ENCODE measurements at places on chromosomes 7 and 10. TPM values are rescaled to one million over a fixed set of nuclear protein-coding genes. Genes with fewer than 3 reads are reported as not detected.
A peak's percentile ranks its signal among the peaks of the same experiment; 100 is the strongest.

Gene MYO3A
- polyA plus RNA-seq = 4.3 TPM

Gene ADAP1
- polyA plus RNA-seq = 4.5 TPM

DNA sequence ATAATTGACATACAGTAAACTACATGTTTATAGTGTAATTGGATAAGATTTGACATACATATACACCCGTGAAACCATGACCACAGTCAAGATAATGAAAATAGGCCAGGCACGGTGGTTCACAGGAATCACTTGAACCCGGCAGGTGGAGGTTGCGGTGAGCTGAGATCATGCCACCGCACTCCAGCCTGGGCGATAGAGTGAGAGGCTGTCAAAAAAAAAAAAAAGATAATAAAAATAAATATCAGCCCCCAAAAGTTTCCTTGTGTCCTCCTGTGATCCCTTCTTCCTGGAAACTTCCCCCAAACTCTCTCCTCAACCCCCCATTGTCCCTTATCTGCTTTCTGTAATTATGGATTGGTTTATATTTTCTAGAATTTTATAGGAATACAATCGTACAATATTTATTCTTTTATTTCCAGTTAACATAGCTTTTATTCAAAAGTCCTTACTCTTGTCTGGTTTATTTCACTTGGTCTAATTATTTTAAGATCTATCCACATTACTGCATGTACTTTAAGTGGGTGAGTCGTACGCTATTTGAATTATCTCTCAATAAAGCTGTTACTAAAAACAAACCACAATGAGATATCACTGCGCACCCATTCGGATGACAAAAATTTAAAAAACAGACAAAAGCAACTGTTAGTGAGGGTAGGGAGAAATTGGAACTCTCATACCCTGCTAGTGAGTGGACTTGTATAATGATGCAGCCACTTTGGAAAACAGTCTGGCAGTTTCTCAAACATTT, 30.1 kb upstream of the TNPO3 start:
- DNase-seq = no peak

DNA sequence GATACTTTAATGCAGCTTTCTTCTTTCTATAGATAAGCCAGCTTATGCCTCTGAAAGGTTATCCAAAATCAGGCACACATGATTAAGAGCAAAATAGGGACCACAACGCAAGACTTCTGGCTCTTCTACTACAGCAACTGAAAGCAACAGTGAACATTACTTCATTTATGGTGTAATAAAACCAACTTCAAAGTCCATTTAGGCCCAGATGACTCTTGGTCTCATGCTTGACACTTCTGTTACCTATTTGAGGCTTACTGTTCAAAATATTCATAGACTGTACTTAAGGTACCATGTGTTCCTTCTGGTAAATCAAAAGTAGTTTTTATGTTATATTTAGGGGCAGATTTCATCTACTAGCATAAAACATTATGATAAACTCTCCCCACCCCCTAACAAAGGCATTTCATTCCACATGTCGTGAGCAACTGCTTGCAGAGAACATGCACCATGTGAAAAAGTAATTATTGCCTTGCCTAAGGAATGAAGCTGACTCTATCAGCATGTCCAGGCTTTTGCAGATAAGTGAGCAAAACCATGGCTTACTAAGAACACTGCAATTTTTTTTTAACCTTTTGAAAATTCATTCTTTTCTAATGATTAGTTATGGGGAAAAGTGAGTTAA, 154.9 kb upstream of the ITGB1 start:
- peak; percentile 73 for DNase-seq

- no peak for DNase-seq
Observed at GRCh38 chr7:27073076-27073475, 22.7 kb downstream of the HOXA1 start.

GRCh38 chr10:80090121-80090520, 11.7 kb downstream of the TMEM254 start:
- DNase-seq = no peak

- no peak for DNase-seq
Observed at GRCh38 chr10:91944880-91945630, 21.5 kb downstream of the BTAF1 start.

GRCh38 chr10:121683816-121684215, 85.6 kb upstream of the FGFR2 start:
- DNase-seq = no peak

GRCh38 chr10:123755061-123755460, 88.9 kb downstream of the GPR26 start:
- DNase-seq = no peak

DNA sequence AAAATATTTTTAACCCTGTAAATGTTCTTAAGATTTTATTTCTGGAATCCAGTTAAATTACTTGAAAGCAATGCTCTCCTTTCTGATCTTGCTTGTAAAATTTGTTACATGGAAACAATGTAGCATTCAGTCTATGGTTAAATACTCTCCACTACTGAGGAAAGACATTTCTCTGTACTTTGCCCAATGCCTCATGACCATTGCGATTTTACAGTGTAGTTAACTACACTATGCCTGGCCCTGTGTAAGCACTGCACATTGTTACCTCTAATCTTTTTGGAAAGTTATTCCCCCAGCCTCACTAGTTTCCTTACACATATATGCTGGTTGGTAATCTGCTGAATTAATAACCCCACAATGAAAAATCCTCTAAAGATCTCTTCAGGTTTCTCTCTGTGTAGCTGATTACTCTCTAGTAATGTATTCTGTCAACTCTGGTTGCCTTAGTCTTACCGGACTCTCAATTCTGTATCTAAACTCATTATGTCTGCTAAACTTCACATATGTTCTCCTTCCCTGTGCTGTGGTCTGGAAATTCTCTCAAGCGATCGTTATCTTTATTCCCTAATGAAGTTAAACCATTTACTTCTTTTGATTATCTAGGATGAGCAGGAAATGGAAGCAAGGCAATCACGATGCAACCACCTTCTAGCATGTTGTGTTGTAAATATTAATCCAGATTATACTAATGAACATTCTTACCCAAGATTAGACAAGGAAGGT, 58.7 kb upstream of the TMEM106B start:
- no peak for DNase-seq

GRCh38 chr10:60390224-60390626, 550 bp upstream of the ANK3 start:
- DNase-seq = no peak

DNA sequence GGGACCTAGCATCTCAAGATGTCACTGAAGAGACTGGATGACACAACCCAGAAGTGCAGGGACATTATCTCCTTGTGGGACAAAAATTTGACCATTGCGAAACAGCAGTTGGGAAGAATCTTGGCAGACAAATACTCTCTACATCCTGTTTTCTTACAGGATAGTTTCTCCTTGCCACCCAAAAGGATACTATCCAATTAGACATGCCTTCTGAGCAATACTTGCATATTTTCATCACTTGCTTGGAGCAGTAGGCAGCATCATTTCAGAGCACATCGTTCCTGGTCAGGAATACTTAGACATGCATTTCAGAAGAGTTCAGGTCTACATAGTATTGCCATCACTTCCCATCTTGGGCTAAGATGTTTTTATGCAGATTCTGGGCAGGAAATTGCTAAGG, 56.8 kb downstream of the FAS start:
- no peak for DNase-seq

Measured in right lung (tissue), 10 donors.